Lower leg skin (tissue), 4 donors: ENCODE measurements at places on chromosomes 2 and 18. TPM values are rescaled to one million over a fixed set of nuclear protein-coding genes. Genes with fewer than 3 reads are reported as not detected.

DNA sequence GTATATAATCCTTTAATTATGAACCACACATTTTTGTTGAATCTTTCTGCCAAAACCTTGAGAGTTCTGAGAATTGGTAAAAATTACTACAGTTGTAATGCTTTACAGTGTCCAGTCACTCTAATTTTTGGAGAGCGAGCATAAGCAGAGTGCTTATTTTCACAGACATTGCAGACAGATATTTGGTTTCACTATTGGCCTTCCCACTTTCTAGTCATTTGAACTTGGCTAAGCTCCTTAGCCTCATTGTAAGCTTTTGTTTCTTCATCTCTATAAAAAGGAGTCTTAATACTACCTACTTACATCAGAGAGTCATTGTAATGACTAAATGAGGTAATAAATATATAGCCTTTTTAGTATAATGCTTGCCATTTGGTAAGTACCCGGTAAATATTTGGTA, 80.4 kb downstream of the LCLAT1 start:
- no peak for DNase-seq

- no peak for DNase-seq
These were observed 166.6 kb downstream of the EPHA4 start for GRCh38 chr2:221405521-221405920.

DNA sequence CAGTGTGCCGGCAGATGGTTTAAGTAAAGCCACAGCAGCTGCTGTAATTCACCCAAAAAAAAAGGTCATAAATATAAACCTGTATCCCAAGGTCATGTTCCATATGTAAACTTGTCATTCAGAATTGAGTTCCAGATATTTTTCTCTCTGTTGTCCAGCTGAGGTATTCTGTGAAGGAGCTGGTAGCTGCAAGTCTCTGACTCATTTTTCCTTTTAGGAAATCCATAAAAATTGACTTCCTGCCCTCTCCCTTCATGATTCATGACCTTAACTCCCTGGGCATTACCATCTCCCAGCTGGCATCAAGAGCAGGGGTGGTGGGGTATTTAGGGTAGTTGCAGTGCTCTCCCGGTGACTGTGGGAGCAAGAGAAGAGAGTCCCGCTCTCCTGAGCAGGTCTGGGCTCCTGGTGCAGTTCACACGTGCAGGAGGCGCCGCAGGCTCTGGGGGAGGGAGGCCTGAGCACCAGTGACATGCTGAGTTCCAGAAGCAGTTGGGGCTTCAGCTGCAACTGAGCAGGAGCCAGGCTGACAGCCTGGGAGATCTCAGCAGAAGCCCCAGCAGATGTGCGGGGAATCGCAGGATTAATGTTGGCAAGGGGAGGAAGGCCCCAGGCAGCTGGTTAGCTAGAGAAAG, 192.6 kb downstream of the MGAT5 start:
- DNase-seq = no peak

DNA sequence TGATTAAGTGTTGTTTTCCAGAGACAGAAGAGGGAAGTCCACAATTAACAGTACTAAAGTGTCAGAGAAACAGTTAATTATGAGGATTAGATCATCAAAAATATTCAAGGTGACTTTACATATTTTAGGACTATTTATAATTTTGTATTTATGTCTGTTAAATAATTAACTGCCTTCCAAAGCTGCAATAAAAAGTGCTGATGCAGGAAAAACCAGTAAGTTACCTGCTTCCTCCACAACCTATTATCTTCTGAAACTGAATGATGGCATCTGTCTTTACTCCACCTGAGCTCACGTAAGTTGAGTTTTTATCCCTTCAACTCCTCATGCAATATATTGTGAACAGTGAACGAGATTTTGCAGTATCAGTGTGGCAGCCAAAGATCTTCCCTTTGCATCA, 570.7 kb downstream of the THSD7B start:
- no peak for DNase-seq

GRCh38 chr2:178920916-178921513, 113.8 kb upstream of the TTN start:
- DNase-seq = no peak

- no peak for DNase-seq
These were observed 28.7 kb downstream of the ALK start for GRCh38 chr2:29892585-29893259.

DNA sequence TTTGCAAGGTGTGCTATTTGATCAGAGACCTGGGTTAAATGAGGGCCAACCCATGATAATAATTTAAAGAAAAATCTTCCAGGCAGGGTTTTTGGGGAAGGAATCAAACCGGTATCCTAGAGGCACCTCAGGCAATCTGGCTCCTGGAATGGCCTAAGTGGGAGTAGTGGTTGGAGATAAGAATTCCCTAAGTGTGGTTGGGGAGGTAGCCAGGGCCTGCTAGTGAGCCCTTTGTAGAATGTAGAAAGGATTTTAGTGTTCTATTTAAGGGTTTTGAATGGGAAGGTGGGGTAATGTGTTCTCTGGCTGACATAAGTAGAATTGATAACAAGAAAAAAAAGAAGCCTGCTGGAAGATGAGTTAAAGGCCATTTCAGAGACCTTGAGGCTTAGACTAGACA, 422.2 kb downstream of the XIRP2 start:
- DNase-seq = no peak

GRCh38 chr18:35267161-35267651, 22.8 kb downstream of the ZSCAN30 start:
- DNase-seq = peak; percentile 95

GRCh38 chr2:49686291-49686690, 532.0 kb upstream of the FSHR start:
- DNase-seq = no peak

GRCh38 chr2:171893824-171894611, at the start of gene SLC25A12:
Gene SLC25A12, minus strand, starts transcription at chr2:171894244. Its CDS starts 30 bp downstream, at chr2:171894214.
- DNase-seq = peak; percentile 92

DNA sequence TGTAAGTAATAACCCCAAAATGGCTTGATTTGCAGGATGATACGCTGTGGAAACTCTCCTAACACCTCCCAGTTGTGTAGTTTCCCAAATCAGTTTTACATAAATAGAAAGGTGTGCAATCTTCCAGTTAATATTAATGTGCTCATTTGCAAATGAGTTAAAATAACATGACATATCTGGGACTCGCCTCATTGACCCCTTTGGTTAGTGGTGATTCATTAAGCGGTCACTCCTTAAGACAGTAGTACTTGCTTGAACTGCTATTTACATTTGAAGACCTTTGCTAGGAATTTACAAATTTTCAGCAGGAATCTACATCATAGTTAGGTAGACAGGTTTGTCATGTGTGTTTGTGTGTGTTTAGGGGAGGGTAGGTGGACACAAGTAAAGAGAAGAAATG, 1367.7 kb upstream of the CELF4 start:
- no peak for DNase-seq

DNA sequence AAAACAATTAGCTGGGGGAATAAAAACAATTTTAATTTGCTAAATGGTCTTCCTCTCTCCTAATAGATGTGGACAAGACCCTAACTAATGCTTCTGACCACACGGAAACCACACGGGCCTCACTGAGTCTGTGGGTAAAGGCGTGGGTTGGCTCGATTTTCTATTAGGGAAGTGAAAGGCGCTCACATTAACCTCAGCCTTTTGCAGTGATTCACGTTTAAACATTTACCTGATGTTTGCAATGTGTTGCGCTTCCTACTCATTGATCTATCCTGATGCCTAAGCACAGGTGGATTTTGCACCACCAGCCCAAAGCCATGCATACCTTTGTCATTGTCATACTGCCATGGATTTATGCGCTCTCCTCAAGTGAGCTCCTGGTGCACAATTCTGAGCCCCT, 35.6 kb upstream of the NRP2 start:
- DNase-seq = peak; percentile 28

DNA sequence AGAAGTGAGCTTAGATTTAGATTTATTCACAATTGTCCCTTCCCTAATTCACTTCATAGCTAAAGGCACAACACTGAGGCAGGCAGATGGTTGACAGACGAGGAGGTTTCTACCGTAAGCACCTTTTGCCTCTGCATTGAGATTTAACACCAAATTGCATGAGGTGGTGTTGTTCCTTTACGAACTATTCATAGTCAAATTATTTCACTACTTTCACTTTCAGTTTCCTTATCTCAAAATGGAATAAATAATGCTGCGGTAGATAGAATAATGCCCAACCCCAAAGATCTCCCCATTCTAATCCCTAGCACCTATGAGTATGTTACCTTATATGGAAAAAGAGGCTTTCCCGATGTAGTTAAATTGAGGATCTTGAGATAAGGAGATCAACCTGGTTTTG, 58.9 kb upstream of the LINC00305 start:
- DNase-seq = no peak

- DNase-seq = no peak
These were observed 25.7 kb upstream of the ID2 start for GRCh38 chr2:8656160-8656641.

DNA sequence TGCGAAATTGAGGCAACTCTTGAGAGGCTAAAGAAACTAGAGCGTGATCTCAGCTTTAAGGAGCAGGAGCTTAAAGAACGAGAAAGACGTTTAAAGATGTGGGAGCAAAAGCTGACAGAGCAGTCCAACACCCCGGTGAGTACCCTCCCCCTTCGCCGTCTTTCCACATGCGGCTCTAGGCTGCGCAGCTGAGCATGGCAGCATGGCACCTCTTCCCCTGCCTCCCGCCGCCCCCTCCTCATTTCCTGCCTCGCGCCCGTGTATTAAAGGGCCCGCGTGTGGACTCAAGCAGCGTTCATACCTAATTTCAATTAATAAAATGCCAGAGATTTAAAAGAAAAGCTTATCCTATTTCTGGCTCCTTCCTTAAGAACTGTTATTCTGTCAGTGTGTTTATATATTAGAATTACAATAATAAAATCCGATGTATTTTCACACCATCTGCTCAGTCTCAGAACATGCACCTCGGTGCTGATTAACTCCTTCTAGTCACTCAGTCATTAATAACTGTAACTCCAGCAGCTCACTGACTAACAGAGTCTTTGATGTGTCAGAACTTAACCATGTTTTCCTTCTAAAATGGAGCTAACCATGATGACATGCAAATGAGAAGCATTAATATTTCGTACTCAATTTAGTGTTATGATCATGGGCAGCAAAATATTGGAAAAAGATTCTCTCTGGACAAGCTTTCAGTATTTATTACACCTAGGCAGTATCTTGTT, 137.4 kb upstream of the CDCA7 start:
- no peak for DNase-seq

GRCh38 chr2:222568865-222569264, 87.0 kb downstream of the FARSB start:
- no peak for DNase-seq

- no peak for DNase-seq
These were observed 1300.4 kb upstream of the CHAC2 start for GRCh38 chr2:52467189-52467588.

- no peak for DNase-seq
These were observed 19.5 kb upstream of the DCDC2C start for GRCh38 chr2:3683748-3684454.

DNA sequence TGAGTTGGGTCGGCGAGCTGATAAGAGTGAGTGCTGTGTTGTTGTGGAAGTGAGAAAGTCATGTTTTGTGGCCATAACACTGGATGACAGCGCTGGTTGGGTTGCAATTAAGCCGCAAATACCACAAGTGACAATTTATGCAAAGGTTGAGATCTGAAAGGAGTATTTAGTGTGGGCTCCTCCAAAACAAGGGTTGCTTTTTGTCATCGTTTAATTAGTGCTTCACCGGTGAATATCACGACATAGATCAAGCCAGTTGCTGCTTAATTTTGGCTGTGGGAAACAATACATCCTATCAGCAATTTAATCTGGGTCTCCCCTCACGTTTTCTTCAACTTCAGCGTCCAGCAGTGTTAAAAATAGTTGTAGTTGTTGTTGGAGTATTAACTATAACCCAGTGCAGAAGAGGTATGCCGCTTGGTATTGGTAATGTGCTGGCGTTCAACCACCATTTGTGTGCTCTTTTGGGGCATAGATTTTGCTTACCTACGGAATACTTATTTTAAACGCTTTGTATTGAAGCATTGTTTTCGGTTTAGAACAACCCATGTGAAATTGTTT, 662 bp downstream of the ACVR2A start:
- no peak for DNase-seq

DNA sequence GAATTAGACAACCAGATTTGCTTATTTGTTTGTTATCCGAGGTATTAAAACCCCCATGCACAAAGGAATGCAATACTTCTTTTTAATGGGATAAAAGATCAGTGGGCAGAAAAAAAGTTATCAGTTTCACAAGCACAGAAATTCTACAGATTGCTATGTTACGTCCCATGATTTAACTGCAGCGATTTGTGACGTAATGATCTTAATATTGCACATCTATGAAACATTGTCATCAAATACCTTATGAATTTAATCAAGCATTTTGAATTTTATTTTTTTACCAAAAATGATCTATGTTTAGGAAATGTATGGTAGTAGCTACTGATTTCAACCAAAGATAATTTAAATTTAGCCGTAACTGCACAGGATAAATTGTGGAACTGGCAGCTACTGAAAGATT, 138.9 kb downstream of the FHOD3 start:
- DNase-seq = no peak

GRCh38 chr2:241933179-241933911, 63.8 kb downstream of the RTP5 start:
- DNase-seq = peak; percentile 31

- no peak for DNase-seq
These were observed 92.0 kb downstream of the GAREM1 start for GRCh38 chr18:32378705-32379104.

REG3A gene
- total RNA-seq = not detected

COMMD1 gene
- total RNA-seq = 44.5 TPM

HOXD13 gene
- 0.10 TPM for total RNA-seq

PAX3 gene
- 2.7 TPM for total RNA-seq

FN1 gene
- 63.5 TPM for total RNA-seq

KCNG2 gene
- 0.84 TPM for total RNA-seq

ST3GAL5 gene
- total RNA-seq = 8.0 TPM

IL18RAP gene
- total RNA-seq = not detected

CCDC142 gene
- 11.7 TPM for total RNA-seq

FOXI3 gene
- total RNA-seq = not detected
